ENCODE measurements at places on chromosomes 5 and 9.

- no peak for DNase-seq
These were observed 188.1 kb downstream of the RFX3 start for GRCh38 chr9:3337515-3338225.

DNA sequence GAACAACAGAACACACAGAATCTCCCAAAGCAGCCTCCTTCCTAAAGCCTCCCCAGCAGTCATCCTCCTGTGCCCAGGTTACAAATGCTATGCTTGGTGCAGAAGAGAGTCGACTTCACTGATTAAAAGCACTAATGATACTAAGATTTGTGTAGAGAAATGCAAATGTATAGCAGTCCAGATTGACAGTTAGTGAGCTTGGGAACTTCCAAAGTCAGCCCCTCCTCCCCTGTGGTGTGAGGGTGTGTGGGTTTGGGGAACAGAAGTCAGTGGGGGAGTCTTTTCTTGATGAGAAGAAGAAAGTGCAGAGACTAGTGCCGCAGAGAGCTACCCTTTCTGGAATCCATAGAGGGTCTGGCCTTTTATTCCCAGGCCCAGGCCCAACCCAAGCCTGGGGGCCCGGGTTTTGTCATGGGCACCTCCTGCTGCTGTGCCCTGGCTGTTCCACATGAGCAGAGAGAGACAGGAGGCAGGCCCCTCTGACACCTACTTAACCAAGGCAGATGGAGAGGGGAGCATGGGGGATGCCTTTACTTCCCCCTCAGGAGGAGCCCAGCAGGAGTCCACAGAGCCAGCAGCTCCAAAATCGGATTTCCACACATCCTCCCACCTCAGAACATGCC, 173.3 kb downstream of the DENND1A start:
- no peak for DNase-seq

DNA sequence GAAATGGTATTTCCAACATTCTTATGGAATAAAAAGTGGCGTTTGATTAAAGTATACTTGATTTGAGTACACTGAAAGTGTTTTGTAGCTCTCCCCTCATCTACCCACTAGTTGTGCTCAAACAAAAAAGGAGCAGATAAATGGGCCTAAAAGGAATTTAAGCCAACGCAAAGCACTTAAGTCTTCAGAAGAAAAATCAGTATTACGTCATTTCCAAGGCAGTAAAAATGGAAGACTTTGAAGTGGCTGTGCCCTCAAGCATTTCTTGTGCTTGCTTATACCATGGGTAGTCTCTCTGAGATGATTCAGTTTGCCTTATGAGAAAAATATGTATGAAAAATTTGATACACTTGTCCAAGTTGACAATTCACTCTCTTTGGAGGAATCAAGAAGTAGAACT, 279.9 kb upstream of the CD180 start:
- DNase-seq: no peak

DNA sequence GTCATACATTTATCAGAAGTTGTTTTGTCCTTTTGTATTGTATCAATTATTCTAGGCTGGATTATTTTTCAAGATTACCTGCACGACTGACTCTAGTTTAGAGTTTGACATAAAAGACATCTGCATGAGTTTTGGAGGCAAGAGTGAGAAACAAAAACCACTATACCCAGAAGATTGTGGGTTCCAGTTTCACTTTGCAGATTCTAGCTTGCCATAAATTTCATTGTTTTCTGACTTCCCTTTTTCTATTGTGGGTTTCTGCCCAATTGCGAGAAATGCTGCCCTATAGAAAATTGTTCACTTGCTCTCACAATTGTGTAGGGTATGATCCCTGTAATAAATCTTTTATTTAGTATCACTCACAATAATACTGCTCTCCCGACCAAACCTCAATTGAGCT, 1043.4 kb upstream of the CDH10 start:
- no peak for DNase-seq

- DNase-seq: no peak
These were observed 483.9 kb downstream of the KDM4C start for GRCh38 chr9:7241694-7242093.

All from retina (tissue), 1 donor.